Left ventricle myocardium superior (tissue), 1 donor: ENCODE measurements at places on chromosomes 2 and 18. TPM values are rescaled to one million over a fixed set of nuclear protein-coding genes. Genes with fewer than 3 reads are reported as not detected.

The PARD6G gene
- total RNA-seq = 4.0 TPM

The DUSP2 gene
- total RNA-seq = 1.9 TPM

The UGT1A4 gene
- total RNA-seq = not detected

The CNTNAP5 gene
- total RNA-seq = not detected

The CENPA gene
- not detected for total RNA-seq

The AQP12A gene
- not detected for total RNA-seq

The SNORC gene
- total RNA-seq = 1.3 TPM

The FBXO41 gene
- 0.69 TPM for total RNA-seq

The ABCG5 gene
- total RNA-seq = not detected

The GORASP2 gene
- 59.0 TPM for total RNA-seq

The GALNT1 gene
- total RNA-seq = 47.0 TPM

The DSC3 gene
- 0.10 TPM for total RNA-seq

The SULT1C3 gene
- total RNA-seq = not detected

The SCYGR4 gene
- total RNA-seq = not detected

The FIGN gene
- total RNA-seq = 16.6 TPM

The TMEFF2 gene
- total RNA-seq = 0.10 TPM

The UGT1A5 gene
- not detected for total RNA-seq

The NAB1 gene
- 19.7 TPM for total RNA-seq

The DSC1 gene
- total RNA-seq = 6.0 TPM

The AAK1 gene
- 91.1 TPM for total RNA-seq

The ELOA2 gene
- not detected for total RNA-seq

The ATP5MC3 gene
- total RNA-seq = 1,234 TPM

The ADD2 gene
- 1.8 TPM for total RNA-seq

The KIF1A gene
- 1.6 TPM for total RNA-seq

The GNAL gene
- 5.1 TPM for total RNA-seq
